ENCODE measurements at places on chromosomes 5 and 9. TPM values are rescaled to one million over a fixed set of nuclear protein-coding genes. Genes with fewer than 3 reads are reported as not detected.

Gene FAM151B
- 2.7 TPM for total RNA-seq

- DNase-seq, result no peak
Observed at GRCh38 chr9:22425551-22425950, 21.1 kb upstream of the DMRTA1 start.

- DNase-seq, result no peak
Observed at GRCh38 chr5:13731121-13731628, 213.3 kb downstream of the DNAH5 start.

- DNase-seq, result no peak
Observed at GRCh38 chr5:56818450-56819037, 3.2 kb downstream of the MAP3K1 start.

- peak; percentile 34 for DNase-seq
Observed at GRCh38 chr5:77843570-77844372, 67.6 kb upstream of the TBCA start.
